ENCODE measurements at places on chromosomes 3 and 15.

- DNase-seq = no peak
These were observed 69.3 kb downstream of the MESD start for GRCh38 chr15:80920271-80920699.

- DNase-seq = no peak
These were observed 19.7 kb upstream of the TCAIM start for GRCh38 chr3:44318891-44319311.

DNA sequence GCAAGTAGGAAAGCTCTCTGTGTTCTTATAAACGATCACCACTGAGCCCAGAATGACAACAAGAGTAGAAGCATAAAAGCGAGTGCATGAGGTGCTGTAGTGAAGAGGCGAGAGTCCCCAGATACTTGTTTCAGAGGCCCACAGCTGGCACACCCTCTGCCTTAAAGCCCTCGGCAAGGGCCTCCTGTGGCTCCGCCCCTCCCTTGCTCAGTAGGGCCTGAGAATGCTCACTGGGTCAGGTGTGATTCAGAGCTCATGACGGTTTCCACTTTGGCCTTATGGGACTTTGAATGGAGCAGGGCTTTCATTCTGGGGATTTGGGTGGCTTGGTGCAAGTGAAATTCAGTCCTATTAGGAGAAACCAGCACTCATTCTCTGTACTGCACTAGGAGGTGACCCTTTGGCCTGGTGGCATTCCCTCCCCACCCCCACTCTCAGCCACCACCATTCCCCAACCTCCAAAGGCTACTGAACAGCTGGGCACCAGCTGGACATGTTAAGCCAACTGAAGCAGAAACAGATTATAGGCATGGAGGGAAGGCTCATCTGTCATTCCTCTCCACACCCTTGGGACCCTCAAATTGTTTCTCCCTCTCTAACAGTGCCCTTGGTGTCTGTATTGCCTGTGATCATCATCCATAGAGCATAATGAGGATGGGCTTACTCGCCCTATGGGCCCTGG, 109.6 kb upstream of the CTDSPL start:
- no peak for DNase-seq

GRCh38 chr3:169305460-169305859, 358.1 kb downstream of the MECOM start:
- DNase-seq = no peak

- DNase-seq = no peak
These were observed 19.4 kb upstream of the PLCL2 start for GRCh38 chr3:16865335-16865734.

- no peak for DNase-seq
These were observed 54.7 kb downstream of the FAM98B start for GRCh38 chr15:38508647-38509046.

DNA sequence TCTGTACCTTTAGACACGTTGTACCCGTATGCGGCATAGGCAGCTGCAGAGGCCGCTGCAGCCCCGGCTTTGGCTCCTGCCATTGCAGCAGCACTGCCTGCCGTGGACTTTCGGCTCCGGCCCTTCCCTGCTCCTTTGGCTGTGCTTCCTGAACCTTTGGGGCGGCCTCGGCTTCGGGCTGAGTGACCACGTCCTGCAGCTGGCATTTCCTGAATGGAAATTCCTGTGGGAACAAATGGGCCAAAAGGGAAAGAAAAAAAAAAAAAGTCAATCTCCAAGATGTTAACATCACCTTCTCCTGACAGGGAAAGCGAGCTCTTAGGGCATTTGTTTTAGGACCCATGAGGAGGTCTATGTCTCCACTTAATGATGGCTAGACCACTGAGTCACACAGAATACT, 29.6 kb downstream of the CHAC1 start:
- DNase-seq = no peak

DNA sequence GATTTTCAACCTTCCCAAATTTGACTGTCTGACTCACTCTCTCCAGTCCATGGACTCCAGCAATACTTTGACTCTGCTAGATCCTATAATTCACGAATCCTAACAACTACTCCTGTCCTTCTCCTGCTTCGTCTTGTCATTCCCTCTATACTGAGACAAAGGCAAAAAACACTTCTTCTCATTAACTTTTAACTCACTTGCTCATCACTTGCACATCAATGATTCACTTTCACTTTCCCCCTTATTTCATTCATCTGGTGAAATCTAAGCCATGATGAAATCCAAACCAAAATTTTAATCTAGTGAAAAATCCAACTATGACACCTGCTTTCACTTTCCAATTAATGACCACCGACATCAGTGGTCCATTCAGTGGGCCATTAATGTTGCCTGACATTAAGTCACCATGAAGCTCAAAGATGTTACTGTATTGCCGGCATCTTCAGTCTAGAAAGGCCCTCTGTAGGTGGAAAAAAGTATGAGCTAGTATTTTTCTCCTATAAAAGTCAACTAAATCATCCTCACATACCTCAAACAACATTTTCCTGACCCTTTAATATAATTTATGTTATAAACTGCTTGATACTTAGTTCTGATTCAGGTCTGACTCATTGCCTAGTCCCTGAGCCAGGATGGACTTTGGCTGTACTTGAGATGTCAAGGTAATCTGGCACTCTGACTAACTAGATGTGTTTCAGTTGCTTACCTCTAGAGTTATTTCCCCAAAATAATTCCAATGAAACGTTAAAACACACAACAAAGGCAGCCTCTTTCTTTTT, 158.6 kb downstream of the CNTN6 start:
- DNase-seq = no peak

DNA sequence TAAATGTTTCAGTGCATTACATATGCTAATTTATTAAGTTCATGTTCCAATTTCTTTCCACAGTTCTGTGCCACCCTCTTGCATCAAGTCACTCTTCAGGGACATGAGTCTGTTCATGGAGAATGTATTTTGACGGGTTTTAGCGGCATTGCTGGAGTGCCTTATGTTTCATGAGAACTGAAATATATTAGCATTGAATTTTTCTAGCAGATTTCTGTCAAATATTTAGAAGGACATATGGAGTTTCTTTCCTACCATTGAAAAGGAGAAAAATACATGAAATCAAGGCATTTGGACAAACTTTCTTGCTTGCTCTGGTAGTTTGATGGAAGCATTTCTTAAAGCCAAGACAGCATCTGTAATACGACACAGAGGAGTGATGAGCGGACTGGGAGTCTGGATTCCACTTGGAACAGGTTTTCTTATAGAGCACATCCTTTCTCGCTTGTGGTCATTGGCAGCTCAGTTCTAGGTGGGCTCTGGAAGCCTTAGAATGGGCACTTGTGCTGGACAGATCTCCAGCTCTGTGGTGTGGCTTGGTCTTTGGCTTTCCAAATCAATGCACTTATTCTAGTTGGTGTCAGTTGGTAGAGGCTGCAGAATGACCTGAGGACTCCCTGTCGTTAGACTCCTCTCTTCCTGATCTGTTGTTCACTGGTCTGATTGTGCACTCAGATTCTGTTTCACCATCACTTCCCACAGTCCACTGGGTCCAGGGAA, 84.6 kb upstream of the EIF1B start:
- DNase-seq = no peak

DNA sequence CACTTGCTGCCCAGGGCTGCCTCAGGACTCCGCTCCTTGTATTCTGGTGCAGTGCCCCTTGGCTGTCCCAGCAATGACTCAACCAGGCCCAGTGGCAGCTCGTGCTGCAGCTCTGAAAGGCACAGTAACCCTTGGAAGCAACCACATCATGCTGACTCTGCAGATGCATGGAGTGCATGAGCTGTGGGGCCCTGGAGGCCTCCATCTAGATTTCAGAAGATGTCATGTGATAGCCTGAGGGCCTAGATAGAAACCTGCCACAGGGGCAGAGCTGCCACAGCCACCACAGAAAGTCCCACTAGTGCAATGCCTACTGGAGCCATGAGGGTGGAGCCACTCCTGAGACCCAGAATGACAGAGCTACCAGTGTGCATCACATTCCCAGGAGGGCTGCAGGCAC, 117.1 kb upstream of the SMAD3 start:
- peak; percentile 28 for DNase-seq

- DNase-seq = no peak
These were observed 5.5 kb downstream of the ABCC5 start for GRCh38 chr3:184011937-184012889.

- DNase-seq = no peak
These were observed 446.8 kb upstream of the DPH6 start for GRCh38 chr15:35992791-35993190.

- DNase-seq = no peak
These were observed 8.4 kb downstream of the CERS3 start for GRCh38 chr15:100520132-100520921.

DNA sequence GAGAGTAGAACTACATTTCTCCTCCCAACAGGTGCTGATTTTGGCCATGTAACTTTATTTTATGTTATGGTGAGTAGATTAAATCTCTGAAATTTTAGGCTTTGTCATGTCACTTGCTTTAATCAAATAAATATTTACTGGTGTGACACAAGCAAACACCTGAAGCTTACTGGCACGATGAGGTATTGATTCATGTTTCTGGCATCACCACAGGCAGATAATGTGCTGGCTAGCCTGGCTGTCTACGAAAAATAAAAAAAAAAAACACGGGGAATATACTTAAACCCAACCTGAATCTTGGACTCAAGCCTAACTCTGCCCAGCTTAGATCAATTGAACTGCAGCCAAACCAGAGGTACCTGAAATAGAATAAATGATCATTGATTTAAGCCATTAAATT, 65.6 kb upstream of the CADM2 start:
- DNase-seq = no peak

DNA sequence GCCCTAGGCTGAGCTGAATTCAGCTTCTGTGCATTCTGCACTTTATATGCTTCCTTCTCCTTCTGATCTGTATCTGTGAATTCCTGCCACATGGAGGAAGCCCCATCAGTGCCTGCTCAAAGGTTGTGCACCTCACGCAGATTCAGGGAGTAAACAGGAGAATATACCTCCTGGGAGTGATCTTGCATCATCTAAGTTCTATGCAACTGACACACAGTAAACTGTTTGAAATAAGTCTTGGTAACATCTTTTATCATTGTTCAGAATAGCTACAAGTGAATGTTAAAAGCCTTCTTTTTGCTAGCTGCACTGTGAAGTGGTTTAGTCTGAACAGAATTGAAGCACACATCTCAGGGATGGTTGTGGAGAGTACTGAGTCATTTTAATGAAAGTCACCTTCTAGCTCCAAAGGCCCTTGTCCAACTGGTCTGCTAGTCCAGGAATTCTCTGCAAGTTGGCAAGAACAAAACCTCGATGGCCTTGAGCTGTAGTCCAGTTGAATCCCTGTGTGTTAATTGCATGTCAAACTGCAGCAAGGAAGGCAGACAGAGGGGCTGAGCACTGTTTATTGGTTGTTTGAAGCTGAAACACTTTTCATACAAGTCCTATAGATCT, 215.0 kb downstream of the WNT5A start:
- DNase-seq = no peak

GRCh38 chr3:172148241-172148640, 108.9 kb downstream of the FNDC3B start:
- no peak for DNase-seq

GRCh38 chr15:72237853-72238224, 6.8 kb upstream of the PKM start:
- no peak for DNase-seq

GRCh38 chr3:9862391-9863057, 17.5 kb downstream of the CIDEC start:
- DNase-seq = no peak

GRCh38 chr3:138498991-138499390, 64.6 kb downstream of the ESYT3 start:
- DNase-seq = no peak

DNA sequence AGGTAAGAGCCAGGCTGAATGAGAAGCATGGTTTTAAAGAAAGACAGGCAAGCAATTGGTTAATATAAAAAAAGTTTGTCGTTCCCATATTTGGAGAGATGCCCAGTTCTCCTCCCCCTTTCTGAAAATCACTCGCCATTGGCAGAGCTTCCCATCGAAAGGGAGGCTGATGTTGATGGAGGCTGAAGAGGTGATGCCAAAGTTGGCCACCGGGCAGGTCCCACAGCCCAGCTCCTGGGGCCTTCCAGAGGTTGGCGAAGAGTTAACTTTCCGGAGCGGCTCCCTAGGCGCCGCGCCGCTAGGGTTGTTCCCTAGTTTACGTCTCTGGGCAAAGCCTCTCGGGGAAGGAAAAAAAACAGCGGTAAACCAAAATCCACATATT, 793 bp downstream of the PCOLCE2 start:
- no peak for DNase-seq

DNA sequence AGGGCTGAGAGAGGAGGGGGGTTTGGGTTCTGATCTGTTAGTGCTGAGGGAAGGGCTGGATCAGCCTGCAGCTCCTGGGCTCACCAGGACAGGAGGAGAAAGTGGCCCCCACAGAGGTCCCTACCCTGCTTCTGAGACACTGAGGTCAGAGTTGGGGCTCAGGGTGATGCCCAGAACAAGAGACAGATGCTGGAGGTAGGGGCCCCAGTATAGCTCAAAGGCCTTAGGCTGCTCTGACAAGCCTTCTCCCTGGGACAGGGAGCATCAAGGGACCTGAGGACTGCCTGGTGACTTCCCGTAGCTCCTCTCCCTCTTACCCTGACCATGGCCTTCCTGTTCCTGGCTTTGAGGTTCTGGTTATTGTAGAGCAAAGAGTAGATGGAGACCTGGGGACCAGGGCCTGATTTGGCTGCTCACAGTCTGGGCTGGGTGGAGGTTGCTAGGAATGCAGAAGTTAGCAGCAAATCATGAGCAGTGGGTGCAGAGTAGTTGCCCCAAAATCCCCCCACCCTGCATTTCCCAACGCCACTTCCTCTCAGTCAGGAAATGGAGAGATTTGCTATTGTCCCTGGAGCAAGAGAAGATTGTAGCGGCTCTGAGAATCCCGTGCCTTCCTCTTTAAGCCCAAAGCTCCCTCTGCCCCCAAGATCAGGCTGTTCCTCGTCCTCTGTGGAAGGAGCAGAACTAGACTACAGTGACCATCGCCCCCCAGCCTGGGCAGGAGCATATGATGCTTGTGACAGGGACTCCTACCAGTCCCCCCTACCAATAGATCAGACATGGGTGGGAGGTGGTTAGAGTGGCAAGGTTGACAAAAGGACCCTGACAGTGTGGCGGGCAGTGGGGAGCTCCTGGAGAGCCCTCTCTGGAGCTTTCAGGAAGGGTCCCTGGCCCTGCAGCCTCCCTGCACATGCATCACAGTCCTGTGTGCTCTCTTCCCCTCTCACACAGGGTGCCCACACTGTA, 47.4 kb upstream of the SEC22A start:
- no peak for DNase-seq

GRCh38 chr3:186208296-186208989, 99.6 kb upstream of the ETV5 start:
- no peak for DNase-seq

GRCh38 chr3:168453623-168454022, 357.9 kb upstream of the GOLIM4 start:
- no peak for DNase-seq

DNA sequence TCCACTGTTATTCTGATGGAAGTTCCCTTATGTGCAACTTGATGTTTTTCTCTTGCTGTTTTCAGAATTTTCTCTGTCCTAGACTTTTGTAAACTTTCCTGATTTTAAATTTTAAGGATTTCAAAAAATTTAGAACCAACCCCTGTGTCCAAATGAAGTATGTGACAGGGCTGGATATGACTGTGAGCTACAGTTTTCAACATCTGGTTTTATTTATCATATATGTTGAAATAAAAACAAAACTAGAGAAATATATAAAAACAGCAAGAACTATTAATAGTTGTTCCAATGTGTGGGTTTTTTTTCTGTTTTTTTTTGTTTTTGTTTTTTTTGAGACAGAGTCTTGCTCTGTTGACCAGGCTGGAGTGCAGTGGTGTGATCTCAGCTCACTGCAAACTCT, 47.4 kb upstream of the PSMD6 start:
- DNase-seq = no peak
